ENCODE measurements at places on chromosomes 12 and 14. TPM values are rescaled to one million over a fixed set of nuclear protein-coding genes. Genes with fewer than 3 reads are reported as not detected.

- DNase-seq: no peak
Observed at GRCh38 chr12:76627346-76628135, 68.0 kb upstream of the OSBPL8 start.

GRCh38 chr12:1869145-1869544 is 48.8 kb downstream of the LRTM2 start:
- no peak for DNase-seq

DNA sequence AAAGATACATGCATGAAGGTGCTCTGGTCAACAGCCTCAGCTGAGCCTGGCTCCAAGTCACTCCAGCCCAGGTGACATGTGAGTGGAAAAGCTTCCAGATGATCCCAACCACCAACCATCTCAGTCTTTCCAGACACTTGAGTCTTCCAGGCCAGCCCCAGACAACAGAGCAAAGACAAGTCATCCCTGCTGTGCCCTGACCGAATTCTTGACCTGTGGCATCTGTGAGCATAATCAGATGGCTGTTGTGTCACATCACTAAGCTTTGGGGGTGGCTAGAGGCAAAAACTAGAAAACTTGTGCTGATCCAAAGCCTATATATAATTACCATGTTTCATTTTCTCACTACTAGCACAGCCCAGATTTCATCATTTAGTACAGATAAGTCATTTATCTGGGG is 50.8 kb upstream of the ISM2 start:
- DNase-seq: no peak

- no peak for DNase-seq
Observed at GRCh38 chr12:51247523-51248206, 9.0 kb downstream of the DAZAP2 start.

- peak; percentile 45 for DNase-seq
Observed at GRCh38 chr12:24562771-24563431, 386.0 kb downstream of the BCAT1 start.

DNA sequence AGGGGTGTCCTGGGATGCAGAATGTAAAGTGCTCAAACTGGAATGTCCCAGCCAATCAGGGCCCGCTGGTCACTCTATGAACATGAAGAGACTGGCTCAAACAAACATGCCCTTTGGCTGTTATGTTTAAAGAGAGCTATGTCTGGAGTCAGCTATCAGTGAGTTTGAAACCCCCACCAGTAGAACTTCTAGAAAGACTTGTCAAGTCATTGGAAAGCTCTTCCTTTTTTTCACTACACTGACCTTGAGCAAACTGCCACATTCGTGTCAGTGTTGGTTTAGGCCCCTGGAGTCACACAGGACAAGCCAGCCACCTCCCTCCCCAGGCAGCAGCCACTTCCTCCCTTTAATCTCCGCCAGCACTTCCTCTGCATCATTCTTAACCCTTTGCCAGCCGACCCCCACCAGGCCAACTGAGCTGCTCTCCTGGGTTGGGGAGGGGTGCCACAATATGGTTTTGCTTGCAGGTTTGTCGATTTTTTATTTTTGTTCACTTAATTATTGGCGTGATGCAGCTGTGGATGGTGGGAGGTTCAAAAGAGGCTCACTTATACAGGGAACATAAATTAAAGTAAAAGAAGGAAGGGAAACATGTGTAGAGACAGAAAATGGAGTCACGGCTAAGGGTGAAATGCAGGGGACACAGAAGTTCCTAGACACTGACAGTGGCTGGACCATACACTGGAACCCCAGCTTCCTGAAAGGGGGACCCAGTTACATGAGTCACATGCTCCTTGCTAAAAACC is 25.3 kb downstream of the CMKLR1 start:
- peak; percentile 56 for DNase-seq

GRCh38 chr12:13268581-13268980 is 72.1 kb downstream of the EMP1 start:
- no peak for DNase-seq

DNA sequence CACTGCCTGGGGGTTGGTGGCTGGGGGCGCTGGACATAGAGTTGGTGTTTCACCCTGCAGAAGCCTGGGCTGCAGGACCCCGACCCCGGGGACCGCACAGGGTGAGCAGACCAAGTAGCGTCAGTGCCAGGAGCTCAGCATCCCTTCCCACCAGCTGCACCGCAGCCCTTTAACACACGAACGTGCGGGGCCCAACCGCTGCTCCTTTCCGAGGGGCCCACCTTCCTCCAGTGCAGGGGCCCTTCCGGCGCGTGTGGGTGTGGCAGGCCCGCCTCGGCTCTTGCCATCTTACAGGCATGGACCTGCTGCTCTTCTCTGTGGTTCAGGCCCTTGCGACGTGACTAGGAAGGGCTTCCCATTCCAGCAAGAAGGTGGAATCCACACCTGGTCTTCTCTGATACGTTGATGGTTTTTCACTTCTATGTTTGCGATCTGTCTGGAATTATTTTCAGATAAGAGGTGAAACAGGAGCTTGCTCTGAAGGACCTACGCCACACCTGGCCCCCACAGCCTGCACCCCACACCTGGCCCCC is 47.8 kb downstream of the LRCOL1 start:
- no peak for DNase-seq

GRCh38 chr14:29858299-29858698 is 69.3 kb downstream of the PRKD1 start:
- no peak for DNase-seq

DNA sequence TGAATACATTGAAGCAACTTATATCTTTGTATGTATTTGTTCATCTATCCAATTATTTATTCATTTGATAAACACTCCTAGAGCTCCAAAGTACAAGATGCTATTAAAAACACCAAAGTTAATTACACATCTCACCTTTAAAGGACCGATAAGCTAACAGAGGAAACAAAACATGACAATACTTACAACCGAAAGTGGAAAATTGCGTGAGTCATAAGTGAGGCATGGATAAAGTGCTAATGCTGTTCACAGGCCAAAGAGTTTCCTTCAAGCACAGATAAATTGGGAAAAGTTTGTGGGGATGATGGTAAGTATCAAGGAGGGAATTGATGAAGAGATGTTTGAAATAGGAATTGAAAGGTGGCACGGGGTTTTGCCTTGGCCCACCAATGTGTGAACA is 172.8 kb upstream of the KITLG start:
- no peak for DNase-seq

DNA sequence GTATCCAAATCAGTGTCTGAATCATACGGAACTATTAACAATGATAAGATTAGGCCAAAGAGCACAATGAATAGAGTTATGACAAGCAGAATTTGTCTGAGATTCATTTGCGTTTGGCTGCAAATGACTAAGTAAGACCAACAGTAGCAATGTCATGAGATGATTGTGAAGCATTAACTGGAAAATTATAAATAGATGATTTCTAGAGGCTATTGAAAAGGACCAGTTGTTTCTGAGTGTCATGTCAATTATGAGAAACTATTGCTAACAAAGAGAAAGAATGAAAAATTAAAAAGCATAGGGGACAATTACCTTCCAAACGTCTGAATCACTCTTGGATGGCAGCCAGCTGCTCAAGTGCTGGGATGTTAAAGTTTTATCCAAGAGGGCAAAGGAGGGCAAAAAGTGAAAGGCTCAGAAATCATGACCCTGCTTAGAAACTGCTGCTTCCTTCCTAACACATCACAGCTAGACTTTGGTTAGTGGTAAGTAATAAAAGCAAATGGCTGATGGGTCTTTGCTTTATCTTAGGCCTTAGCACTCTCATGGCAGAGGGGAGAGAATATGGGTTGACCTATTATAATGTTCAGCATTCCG is 89.0 kb downstream of the AKAP6 start:
- DNase-seq: peak; percentile 51

- no peak for DNase-seq
Observed at GRCh38 chr12:118119449-118119879, 15.7 kb upstream of the VSIG10 start.

GRCh38 chr12:32603858-32604257 is 75.2 kb upstream of the DNM1L start:
- no peak for DNase-seq

GRCh38 chr12:118446247-118446646 is 69.9 kb downstream of the SUDS3 start:
- DNase-seq: no peak

DNA sequence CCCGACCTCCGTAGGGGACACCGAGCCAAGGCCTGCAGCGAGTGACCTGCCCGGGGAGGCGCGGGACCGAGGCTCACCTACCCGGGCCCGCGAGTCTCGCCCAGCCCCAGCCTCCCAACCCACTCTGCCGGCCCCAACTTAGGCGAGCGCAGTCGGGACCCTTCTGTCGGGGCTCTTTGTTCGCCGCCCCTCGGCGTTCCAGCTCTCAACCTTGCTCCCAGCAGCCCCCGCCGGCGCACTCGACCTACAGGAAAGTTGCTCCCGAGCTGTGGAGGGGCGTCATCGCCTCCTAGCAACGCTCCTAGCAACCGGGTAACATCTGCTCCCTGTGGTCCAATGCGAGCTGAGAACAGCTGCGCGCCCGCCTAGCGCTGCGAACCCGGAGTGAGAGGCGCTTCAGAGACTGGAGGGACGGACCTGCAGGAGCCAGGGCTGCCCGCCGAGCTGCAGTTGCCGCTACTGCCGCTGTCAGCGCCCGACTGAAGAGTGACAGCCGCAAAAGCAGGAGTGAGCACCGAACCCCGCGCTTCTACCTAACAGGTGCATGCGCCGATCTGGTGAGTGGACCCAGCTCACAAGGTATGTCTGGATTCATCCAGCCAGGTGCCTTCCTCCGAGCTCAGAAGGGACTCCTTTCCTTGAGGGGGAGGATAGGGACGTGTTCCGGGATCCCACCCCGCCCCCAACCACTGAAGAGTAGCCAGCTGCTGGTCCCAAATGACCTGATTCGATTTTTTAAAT is 355.0 kb downstream of the SNAPC1 start:
- peak; percentile 65 for DNase-seq

- no peak for DNase-seq
Observed at GRCh38 chr12:40829738-40830144, 137.5 kb downstream of the CNTN1 start.

DNA sequence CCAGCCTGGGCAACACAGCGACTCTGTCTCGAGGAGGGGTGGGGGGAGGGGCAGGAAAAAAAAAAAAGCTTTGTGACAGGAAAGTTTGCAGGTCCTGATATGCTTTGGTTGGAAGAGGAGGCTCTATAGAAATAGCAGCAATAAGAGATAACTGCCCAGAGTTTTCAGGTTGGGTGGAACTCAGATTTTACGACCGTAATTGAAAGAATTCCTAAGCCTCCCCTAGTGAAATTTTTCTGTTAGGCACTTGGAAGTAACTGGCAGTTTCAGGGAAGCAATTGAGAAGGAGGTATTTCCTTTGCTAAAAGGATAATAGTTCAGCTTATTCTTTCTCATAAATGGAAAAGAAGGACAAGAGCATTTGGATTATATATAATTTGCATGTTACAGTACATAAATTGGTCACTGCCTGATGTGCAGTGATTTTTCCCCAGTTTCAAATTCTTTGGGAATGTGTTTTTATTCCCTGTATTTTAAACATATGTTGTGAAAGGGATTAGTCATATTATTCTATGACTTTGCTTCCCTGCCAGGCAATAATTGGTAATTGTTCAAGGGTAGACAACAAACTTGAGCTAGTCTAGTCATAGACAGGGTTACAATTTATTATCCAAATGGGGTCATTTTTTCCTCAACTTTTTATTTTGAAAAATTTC is 452.8 kb downstream of the AEBP2 start:
- DNase-seq: no peak

- DNase-seq: no peak
Observed at GRCh38 chr12:51683763-51684357, 92.8 kb downstream of the SCN8A start.

GPX2 gene
- not detected for total RNA-seq

GALNT16 gene
- total RNA-seq: 81.6 TPM

AHNAK2 gene
- 1.5 TPM for total RNA-seq

AKAP5 gene
- total RNA-seq: 0.16 TPM

BHLHE41 gene
- 9.2 TPM for total RNA-seq

UBE3B gene
- total RNA-seq: 54.2 TPM

LRTM2 gene
- total RNA-seq: not detected

LMNTD1 gene
- total RNA-seq: not detected

PFDN5 gene
- total RNA-seq: 376 TPM

COX8C gene
- total RNA-seq: 0.60 TPM

STYK1 gene
- not detected for total RNA-seq

VRTN gene
- not detected for total RNA-seq

KIF21A gene
- 43.0 TPM for total RNA-seq

PSMB5 gene
- total RNA-seq: 133 TPM

B4GALNT3 gene
- total RNA-seq: 40.3 TPM
